ENCODE measurements at places on chromosomes 3 and 15.

- DNase-seq: no peak
Observed at GRCh38 chr15:55685286-55685685, 57.7 kb downstream of the PRTG start.

GRCh38 chr15:41827290-41827879 is 507 bp upstream of the JMJD7 start:
- no peak for DNase-seq

DNA sequence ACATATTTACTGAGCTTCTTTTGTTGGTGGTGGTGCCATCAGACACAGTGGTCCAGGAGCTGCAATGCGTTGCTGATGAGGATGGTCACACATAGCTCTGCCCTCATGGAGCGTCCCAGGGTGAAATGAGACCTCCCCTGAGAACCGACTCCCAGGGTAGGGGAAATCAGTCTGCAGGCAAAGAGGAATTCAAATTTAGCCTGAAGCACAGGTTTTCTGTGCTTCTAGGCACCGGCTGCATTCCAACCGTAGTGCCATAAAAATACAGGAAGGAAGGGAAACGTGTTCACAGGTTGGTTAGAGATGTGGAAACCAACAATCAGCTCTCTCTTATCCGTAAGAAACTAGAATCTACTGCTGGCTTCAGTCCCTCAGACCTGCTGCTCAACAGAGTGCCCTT is 19.2 kb downstream of the SMAD3 start:
- DNase-seq: no peak

GRCh38 chr3:11393401-11393800 is 121.2 kb downstream of the ATG7 start:
- DNase-seq: no peak

DNA sequence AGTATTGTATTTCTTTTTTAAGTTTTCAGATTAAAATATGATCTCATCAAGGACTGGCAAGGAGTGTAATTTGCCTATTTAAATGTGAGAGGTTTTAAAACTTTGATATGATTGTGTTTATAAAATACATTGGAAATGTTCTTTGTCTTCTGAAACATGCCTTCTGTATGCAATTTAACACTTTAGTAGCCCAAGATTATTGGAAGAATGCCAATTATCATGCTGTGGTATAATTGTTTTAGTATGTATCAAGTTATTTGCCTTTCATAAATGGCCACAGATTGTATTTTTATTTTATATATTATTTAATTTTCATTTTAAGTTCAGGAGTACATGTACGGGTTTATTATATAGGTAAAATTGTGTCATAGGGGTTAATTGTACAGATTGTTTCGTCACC is 31.7 kb downstream of the ECT2 start:
- DNase-seq: no peak

DNA sequence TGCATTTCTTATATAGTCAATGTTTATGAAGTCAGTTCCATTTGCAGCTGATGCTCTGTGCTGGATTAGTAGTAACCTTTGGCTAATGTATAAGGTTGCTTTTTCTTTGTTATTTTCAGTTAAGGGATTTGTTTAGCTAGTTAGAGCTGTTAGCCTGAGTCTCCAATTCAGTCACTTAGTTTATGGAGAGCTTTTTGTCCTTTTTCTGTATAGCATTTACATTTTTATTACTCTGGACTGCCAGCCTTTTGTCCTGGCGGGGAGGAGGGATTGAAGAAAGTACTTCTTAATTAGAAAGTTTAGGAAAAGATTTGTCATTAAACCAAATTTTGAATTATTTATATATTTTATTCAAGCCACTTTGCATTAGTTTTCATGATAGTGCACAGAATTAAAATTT is 52.0 kb downstream of the DNAJC13 start:
- DNase-seq: no peak

GRCh38 chr15:76065245-76065644 is 5.5 kb downstream of the TMEM266 start:
- DNase-seq: no peak

GRCh38 chr3:53264718-53265117 is 8.9 kb upstream of the TKT start:
- DNase-seq: no peak

DNA sequence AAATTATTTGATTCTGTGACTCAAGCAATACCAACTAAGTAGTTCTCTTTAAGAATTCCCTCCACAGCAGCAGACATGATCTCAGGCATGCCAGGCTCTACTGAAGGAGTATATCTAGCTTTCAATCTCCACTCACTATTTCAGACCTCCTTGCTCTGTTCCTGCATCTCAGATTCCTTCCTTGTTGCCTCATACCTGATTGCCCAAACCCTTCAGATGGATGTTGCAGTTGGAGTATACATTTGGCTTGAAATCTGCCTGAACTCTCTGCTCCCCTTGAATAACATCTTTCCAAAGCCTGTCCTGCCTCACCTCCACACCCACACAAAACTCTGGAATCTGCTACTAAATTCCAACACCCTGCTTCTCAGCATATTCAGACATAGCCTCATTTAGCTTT is 19.8 kb upstream of the TM4SF4 start:
- no peak for DNase-seq

GRCh38 chr3:186932281-186933181 is 2.2 kb downstream of the ST6GAL1 start:
- DNase-seq: no peak

DNA sequence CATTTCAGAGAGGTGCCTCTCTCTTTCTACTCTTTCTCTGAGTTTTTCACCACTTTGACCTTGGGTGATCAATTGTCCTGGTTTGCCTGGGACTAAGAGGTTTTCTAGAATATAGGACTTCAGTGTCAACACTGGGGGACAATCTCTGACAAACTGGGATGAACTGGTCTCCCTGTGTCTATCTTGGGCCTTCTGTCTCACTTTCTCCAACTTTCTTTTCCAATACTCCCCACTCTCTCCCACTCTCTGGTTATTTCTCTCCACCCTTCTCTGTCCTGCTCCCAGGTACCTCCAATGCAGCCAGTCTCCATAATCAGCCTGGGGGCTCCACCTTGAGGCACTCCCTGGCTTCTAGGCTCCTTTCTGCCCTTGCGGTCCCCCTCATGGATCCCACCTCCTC is 4.7 kb upstream of the ITGA11 start:
- no peak for DNase-seq

DNA sequence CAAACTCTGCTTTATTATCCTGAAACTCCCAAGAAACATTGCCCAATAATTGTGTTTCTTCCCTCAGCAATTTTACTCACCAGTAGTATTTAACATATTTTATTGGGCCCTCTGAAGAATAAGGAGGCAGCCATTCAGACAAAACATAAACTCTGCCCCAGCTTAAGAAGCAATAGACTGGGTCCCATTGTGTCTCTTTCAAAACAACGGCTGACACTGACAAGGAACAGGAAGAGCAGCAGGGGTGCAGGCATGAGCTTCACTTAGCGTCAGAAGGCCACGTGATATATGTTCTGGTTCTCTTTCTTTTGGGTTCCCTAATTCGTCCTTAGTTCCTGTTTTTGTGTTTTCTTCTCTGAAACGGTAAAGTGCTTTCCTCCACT is 242.3 kb downstream of the FHIT start:
- no peak for DNase-seq

DNA sequence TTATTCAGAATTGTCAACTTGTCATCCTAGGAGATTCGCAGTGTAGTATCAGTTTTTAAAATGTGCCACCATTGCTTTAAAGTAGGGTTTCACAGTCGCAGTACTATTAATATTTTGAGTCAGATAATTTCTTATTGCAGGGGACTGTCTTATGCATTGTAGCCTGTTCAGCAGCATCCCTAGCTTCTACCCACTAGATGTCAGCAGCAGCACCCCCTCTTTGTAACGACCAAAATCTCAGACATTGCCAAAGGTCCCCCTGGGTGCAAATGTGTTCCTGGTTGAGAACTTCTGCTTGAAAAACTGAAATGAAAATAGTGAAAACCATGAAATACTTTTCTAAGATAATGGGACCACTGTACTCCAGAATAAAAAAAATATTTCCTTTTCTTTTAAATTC is 474.8 kb downstream of the CNTN3 start:
- DNase-seq: no peak

GRCh38 chr3:173257797-173258196 is 116.8 kb upstream of the SPATA16 start:
- DNase-seq: no peak

GRCh38 chr15:32716216-32716914 is 1.4 kb upstream of the GREM1 start:
- DNase-seq: no peak

GRCh38 chr15:25972141-25972675 is 109.1 kb upstream of the ATP10A start:
- no peak for DNase-seq

- no peak for DNase-seq
Observed at GRCh38 chr15:74180881-74181602, 7.5 kb downstream of the ISLR start.

GRCh38 chr15:97045666-97046421 is 715.3 kb downstream of the NR2F2 start:
- DNase-seq: no peak

DNA sequence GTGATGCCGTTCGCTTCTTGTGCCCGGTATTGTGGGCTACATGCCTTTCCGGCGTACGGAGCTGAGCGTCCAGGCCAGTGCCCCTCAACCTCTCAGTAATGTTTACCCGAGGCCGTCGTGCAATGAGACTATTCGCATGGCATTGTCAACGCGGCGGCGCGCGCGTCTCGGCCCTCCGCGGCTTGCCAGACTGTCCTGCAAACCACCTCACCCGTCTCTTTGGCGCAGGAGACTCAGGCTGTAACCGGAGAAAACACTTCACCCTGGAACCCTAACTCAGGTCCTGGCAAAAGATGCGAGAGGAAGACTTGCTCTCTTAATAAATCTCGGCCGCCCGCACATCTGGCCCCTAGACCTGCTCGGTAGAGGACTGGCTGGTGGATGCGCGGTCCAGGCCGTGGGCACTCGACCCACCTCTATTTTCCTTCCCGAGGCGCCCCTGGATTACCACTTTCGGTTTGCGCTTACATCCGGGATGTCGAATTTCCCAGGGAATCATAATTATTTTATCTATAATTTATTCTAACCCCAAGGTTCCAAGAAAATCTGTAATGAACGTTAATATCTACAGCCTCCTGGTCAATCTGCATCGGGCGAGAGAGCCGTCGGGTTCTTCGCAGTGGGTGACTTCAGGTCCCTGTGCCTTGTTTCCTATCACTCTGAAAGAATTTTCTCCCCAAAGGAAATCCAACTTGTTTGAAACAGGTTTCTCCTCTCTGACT is 71.8 kb upstream of the POLG start:
- no peak for DNase-seq

DNA sequence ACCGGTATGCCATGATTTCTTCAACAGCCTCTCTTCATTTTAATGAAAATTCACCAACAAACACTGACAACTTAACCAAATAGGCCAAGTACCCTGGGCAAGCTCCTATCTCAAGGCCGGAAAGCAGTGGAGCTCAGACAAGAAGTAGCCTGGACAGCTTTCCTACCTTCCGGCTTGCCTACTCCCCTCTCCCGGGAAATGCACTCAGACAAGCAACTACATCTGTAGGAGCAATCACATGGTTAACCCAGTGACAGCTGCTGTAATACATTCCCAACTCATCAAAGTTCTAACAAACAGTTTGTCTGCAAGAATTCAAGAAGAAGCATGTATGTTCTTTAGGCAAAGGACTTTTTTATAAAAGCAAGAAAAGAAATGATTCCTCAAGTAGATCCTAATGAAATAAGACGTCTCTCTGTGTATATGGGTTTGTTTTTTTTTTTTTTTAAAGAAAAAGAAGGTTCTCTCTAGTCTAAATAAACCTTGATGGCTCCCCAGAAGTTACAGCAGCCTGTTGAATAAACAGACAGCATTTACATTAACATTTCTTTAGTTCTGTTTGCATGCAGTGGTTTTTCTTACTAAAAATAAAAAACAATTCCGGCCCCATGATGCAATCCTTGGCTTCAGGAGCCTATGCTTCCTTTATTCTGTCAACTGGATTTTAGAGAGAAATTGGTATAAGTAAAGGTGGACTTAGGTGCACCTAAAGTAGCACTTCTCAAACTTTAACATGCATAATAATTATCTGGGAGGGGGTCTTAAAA is 278.7 kb downstream of the NEK10 start:
- DNase-seq: no peak

- DNase-seq: no peak
Observed at GRCh38 chr15:61702224-61703020, 357.8 kb downstream of the VPS13C start.

DNA sequence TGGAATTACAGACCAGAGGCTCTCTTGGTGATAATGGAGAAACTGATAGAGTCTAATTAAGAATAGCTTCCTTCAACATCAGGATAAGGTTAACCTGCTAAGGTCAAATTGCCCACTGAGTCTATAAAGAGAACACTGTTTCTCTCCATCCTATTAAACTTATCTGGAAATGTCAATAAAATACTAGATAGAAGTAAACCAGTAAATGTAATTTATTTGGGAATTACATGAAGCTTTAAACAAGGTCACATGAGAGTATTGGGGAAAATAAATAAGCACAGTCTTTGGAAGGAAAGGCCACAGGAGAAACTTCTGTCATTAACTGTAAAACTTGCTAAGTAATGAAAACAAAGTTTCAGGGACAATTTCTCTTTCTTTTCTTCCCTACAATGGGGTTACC is 118.5 kb downstream of the DPH6 start:
- DNase-seq: no peak

DNA sequence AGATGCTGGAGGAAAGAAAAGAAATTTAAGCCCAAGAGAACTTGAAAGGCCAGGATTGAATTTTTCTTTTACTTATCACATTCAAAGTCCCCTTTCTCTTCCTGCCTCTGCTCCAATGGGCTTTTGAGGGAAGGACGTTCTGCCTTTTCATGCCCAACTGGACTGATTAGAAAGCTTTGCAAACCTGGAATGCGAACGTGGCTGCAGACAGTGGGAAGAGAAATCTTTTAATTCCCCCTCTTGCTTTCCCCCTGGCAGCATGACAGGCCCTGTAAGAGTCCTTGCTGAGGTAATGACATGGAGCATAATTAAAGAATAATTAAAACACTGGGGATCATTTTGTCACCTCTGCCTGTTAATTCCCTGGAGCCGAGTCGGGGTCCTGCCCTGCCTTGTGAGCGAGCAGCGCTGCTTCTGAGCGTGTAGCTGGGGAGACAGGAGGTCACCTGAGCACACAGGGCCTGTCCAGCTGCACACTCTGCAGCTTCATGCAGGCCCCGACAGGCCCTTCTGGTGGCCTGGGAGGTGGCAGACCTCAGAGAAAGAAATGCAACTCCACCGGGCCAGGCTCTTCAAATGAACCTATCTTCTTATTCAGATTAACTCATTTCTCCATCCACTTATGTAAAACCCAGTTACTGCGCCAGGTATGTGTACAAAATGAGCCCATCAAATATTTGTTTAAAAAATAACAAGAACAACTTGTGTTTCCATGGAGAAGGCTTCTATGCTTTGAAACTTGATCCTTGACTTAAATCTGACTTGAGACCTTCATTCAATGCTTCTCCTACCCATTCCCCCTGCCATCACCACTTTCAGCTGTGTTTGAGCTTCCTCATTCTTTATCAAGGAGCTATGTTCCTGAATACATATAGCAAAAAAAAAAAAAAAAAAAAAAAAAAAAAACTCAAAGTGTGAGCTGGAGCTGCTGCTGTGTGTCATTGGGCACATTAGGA is 628.2 kb upstream of the CFAP20DC start:
- no peak for DNase-seq
